ENCODE measurements at places on chromosomes 3 and 15. TPM values are rescaled to one million over a fixed set of nuclear protein-coding genes. Genes with fewer than 3 reads are reported as not detected.

Gene GNAT1
- total RNA-seq, result not detected

DNA sequence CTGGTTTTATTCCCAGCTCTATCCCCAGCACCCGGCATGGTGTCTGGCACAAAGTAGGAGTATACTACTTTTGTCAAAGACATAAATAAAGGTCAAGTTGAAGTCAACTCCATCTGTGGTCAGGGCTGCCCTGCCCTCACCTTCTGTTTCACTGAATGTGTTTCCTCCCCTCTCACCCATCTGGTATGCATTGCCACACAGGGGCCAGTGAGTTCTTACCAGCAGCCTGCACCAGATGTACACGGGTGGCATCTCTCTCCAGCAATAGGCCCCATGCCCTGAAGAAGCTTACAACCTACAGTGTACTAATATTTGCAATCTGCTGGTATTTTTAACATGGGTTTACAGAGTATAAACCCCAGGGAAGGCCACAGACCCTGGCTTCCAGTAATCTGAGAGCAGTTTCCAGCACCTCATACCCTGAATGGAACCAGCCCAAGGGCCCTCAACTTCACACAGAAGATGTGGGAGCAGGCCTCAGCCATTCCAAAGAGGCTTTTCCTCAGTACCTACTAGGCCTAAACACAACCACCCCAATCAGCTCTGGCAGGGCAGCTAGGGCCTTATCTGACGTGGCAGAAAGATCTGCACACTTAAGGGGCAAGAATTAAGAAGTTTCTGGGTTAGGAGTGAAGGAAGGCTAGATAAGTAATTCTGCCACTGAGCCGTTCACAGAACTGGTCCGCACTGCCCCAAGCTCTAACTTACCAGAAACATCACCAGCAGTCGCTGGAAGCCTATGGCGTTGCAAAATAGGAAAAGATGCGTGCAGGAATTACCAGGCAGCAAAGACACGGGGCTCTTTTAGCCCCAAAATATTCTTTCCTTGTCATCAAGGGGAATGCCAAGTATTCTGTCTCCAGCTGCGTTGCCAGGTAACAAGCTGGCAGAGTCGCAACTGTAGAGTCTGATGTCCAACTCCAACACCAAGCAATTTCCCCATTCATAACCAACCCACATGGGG is 2.1 kb downstream of the IDH2 start:
- DNase-seq, result no peak
- H3K36me3 ChIP-seq, result no peaks in the 10 kb centered on the region
- H3K27me3 ChIP-seq, result no peaks in the 10 kb centered on the region
- H3K4me1 ChIP-seq, result peaks cover 68% of the 10 kb centered on the region
- H3K27ac ChIP-seq, result peak overlapping the region; percentile 96

Gene EOMES
- total RNA-seq, result 0.91 TPM

Gene TMEM45A
- 0.39 TPM for total RNA-seq

Gene GOLGA6B
- total RNA-seq, result not detected

Data from CD4-positive, CD25-positive, alpha-beta regulatory T cell (primary cell).